ENCODE measurements at places on chromosomes 4 and X. TPM values are rescaled to one million over a fixed set of nuclear protein-coding genes. Genes with fewer than 3 reads are reported as not detected.

KLF8 gene
- total RNA-seq = 3.8 TPM

ARMCX1 gene
- 7.2 TPM for total RNA-seq

CLDN34 gene
- 0.21 TPM for total RNA-seq

COL4A6 gene
- total RNA-seq = 26.9 TPM

CCDC110 gene
- under 0.01 TPM for total RNA-seq

Data from tracheal epithelial cell (primary cell).